Stimulated activated CD4-positive, alpha-beta T cell treated with anti-CD3 and anti-CD28 coated beads, Interleukin-4, amount 100 ng/mL, for 24 hours (primary cell): ENCODE measurements at places on chromosomes 11 and 22.

GRCh38 chr11:69383372-69384250 lies 89.7 kb downstream of the MYEOV start:
- DNase-seq: no peak

DNA sequence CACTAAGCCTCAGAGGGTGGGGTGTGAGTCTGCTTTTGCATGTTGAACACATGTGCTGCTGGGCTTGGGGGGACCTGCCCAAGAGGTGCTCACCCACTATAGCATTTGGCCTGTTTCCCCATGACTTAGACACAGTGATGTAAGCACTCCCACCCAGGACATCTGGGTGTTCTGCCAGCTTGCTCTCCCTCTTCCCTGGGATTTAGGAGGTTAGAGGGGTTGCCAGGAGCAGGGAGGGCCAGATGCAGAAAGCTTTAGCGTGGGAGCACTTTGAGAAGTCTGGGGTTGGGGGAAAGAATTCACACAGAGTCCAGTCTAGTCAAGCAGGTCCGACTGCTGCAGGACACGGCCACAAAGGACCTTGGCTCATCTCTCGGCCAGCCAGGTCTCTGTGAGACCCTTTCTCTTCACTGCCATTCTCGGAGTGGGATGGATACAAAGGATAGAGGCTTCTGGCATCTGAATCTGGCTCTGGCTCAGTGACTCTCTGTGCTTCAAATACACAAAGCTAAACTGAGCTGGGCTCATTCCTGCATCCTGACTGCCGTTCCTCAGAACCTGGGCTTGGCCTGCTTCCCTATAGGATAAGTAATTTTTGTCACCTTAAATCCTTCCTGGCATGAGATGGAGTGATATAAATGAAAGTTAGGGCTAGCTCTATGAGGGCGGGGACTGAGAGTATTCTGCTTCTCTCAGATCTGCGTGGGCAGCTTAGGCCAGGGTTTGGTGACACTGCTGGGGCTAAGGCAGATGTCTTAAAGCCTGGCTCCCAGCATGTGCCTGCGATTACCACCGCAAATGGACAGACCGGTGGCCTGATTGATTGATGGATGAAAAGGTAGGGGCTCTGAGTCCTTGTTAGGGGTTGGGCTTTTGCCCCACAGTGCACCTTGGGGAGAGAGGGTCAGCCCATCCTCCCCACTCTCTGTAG lies 14.5 kb downstream of the USP2 start:
- DNase-seq: no peak

GRCh38 chr11:62010935-62011528 lies 43.6 kb upstream of the FTH1 start:
- no peak for DNase-seq

DNA sequence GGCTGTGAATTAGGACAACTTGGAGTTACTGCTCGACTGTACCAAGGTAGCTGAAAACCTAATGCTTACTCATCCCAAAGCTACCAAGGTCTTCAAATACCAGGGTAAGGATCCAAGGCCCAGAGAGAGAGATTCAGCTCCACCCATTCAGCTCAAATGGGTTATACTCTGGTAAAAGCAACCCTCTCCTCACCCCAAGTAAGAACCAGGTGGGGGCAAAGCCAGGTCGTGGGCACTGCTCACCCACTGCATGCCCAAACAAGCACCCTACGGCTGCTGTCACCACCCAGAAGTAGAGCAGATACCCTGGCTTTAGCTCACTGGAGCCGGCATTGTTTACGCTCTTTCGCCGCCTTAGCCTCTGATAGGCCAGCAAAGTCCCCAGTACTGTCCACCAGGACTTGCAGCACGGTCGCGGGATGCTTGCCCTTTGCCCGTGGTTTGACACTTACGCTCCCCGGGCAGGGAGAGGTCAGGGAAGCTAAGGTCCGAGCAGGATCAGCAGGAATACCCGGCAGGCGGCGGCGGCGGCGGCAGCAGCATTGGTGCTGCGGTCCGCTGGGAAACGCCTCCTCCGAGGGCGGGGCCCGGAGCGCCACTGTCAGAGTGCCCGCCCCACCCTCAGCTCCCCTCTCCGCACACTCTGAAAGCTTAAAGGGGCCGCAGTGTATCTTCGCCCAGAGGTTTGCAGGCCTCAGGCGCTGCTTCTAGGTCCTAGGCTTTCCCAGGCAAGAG lies 19.6 kb downstream of the CKAP5 start:
- peak; percentile 70 for DNase-seq

DNA sequence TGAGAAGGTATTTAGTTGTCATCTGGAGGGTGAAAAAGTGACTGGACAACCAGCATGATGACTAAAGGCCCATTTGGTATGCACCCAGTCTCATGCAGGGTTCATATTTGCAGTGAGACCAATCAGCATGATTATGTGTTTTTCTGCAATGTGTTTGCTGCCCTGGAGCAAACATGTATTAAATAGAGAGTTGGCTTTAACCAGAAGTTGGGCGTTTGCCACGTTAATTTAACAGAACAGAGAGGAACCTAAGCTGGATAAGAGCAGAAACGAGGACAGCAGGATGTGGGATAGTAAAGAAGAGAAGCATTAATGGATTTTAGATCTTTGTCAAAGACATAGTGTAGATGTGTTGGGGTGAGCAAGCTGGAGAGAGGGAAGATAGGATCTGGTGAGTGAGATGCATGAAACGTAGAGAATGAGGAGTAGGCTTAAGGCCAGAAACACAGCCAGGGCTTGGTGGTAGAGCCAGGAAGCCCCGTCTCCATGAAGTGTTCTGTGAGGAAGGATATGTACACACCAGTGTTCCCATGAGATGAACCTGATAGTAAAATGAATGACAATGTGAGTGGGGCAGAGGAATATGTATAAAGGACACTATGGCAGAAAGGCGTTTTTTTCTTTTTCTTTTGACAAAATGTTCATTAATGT lies 164.0 kb upstream of the PDGFD start:
- no peak for DNase-seq

DNA sequence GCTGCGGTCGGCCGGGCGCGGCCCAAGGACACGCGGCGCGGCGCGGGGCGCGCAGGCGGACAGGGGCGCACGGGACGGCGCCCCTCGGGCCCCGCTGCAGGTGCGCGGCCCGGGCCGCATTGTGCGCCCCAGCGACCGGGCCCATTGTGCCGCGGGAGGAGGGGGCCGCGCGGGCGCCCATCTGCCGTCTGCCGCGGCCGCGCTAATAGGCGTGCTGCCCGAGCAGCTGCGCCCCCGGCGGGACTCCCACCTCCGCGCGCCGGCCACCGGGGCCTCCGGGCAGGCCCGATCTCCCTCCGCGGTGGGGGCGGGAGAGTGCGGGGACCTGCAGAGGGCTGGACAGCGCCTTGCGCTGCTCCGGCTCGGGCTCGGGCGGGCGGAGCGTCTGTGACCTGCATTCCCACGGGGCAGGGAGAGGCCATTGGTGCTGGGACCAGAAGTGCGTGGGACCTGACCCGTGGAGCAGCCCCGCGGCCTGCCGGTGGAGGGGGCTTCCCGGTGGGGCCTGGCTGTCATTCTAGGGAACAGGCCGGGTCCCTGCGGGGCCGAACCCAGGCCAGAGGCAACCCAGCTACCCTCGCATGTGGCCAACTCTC lies 933 bp downstream of the BRSK2 start:
- no peak for DNase-seq

GRCh38 chr11:78349114-78349513 lies 68.5 kb downstream of the GAB2 start:
- no peak for DNase-seq

GRCh38 chr11:116118138-116118470 lies 613.9 kb upstream of the CADM1 start:
- DNase-seq: no peak
